WTC11 (cell line): ENCODE measurements at places on chromosomes 7 and 10.

DNA sequence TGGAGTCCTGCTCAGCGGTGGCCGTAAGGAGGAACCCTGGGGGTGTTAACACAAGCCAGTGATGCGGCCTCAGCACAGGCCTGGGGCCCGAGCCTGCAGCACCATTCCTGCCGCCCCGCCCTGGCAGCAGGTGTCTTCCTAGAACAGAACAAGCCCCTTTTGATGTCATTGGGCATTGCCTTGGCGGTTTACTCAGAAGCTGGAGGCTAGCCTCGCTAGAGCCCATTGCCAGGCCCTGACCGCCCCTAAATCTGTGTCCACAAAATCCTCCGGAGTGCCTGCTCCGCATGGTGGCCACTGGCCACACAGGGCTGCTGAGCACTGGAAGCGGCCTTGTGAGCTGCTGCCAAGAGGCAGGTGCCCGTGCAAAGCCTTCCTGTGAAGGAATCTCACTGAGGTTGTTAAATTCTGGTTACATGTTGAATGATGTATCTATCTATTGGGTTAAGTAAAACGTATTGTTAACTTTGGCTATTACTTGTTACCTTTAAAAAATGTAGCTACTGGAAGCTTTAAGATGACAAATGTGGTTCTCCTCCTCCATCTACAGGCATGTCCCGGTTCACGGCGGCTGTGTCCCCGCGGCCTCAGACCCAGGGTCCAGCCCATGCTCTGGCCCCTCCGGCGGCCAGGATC lies 1.2 kb upstream of the INPP5A start:
- DNase-seq = no peak

DNA sequence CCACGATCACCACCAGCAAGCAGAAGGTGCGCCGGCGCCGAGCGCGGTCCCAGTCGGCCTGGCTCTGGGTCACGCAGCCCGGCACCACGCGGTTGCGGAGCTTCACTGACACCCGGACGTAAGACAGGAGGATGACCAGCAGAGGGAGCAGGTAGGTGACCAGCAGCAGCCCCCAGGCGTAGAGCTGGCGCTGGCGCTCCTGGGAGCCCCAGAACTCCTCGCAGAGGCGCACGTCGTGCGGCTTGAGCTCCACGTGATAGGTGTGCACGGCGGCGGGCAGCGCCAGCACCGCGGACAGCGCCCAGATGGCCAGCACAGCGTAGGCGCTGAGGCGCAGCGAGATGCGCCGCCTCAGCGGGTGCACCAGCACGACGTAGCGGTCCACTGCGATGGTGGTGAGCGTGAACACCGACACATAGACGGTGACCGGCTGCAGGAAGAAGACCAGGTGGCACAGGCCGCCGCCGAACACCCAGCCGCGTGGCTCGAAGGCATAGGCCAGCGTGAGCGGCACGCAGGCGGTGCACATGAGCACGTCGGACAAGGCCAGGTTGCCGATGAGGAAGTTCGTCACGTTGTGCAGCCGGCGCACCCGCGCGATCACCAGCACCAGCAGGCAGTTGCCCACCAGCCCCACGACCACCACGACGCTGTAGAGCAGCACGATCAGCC lies 920 bp downstream of the PRLHR start:
- peak; percentile 94 for DNase-seq

DNA sequence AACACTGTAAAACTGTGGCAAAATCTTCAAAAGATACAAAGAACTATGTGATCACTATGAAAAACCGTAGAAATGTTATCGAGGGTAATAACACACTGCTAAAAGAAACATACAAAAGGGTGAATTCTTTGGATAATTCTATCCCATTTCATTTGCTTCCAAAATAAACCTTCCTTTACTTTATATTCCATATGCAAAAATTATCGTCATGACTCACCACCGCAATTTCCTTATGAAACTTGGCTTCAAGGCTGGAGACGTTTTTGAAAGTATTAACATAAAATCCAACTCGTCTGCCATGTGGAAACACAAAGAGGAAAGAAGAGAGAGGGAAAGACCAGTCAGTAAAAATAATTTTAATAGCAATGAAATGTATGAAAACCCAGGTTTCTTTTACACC lies 165.2 kb downstream of the AMPH start:
- no peak for DNase-seq

GRCh38 chr10:73843261-73843660 lies 31.1 kb downstream of the CAMK2G start:
- no peak for DNase-seq

GRCh38 chr10:99013885-99014284 lies 221.8 kb downstream of the HPSE2 start:
- DNase-seq = no peak

DNA sequence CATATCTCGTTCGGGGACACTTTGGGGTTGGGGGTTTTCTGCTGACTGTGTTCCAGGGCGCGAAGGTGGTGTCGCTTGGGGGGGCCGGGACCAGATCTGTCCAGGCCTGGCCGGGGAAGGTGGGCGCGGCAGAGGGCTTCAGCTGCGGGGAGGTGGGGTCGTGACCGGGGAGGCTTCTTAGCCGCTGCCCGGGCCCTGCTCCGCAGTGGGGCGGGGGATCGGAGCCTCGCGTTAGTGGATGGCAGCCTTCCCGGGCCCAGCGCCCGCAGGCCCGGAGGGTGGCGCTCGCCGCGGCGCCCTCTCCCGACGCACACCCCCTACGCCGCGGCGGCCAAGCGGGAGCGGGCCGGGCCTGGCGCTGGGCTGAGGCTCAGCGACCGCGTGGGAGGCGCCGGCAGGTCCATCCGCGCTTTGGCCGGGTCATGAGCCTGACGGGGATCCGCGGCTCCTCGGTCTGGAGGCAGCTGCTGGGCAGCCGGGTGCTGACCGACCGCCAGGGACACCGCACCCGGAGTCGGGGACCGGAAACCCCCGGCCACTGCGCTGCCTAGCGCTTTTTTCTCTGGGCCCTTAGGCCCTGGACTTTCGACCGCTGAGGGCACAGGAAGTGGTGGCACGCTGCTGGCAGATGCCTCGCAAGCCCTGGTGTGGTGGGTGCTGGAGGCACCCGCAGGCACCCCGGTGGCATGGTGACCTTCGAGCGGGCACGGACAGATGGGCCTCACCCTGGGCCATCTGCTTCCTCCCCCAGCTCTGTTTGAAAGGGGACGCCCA lies 1.2 kb downstream of the AGAP3 start:
- DNase-seq = no peak

DNA sequence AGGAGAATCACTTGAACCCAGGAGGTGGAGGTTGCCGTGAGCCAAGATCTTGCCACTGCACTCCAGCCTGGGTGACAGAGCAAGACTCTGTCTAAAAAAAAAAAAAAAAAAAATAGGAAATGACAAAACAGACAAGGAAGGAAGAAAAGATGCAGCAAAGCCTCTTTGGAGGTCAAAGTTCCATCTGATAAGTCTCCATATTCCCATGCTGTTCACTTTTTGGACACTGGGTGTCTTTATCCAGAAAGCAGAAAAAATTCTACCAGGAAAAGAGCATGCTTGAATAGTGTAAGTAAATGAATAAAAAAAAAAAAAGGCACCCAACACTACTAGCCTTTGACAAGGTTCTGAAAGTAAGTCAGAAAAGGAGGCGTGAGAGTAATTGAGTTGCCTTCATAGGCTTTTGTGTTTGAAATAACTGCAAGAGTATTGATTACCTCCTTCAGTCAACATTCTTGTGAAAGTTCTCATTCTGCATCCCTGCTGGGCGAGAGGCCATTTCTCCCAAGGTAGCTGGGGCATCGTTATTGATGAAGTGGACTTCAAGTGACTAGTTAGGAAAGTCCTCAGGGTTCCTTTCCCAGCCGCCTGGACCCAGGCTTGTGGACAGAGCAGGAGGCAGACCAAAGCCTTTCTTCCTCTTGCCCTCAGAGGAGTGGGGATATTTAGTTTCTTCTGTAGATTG lies 133.3 kb upstream of the KIF5B start:
- DNase-seq = no peak

DNA sequence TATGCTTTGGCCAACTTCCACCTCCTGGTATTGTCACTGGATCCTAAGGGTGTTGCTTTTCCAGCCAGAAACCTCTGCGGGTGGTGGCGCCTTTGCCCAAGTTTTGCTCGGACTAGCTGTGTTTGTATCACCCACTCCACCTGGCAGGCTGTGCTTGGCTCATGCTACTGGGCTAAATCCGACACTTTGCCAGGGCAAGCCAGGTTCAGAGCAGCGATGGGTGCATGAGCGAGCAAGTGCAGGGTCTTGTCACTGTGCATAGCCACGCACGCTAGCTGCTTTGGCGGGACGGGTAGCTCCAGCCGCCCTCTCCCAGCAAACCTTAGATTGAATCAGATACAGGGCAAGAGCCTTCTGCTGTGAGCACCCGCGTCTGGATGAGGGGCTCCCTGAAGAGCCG lies 737.5 kb downstream of the PCDH15 start:
- no peak for DNase-seq

GRCh38 chr10:94757916-94758315 lies 4.6 kb upstream of the CYP2C19 start:
- peak; percentile 27 for DNase-seq

DNA sequence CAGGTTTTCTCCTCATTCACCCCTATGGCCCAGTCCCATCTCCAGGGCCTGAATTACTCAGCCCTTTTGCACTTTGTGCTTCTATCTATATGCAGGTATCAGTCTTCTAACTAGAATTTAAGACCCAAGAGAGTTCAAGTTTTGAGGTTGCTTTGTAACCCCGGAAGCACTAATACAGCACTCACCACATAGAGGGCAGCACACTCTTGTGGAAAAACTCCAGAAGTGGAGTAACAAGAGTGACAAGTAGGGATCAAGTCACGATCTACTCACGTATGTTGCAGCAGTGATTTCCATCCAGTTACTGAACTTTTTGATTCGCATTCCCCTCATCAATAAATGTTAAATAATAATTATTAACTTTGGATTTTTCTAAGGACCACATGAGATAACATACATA lies 151.0 kb downstream of the CHCHD3 start:
- peak; percentile 20 for DNase-seq

- no peak for DNase-seq
Measured at GRCh38 chr7:138120140-138120827, 44.0 kb downstream of the AKR1D1 start.

GRCh38 chr7:95577137-95577536 lies 19.2 kb downstream of the PDK4 start:
- DNase-seq = peak; percentile 28

GRCh38 chr10:8224591-8224990 lies 170.1 kb downstream of the GATA3 start:
- DNase-seq = no peak

- no peak for DNase-seq
Measured at GRCh38 chr7:46559194-46559832, 638.2 kb upstream of the IGFBP3 start.

GRCh38 chr10:111113961-111114757 lies 37.3 kb downstream of the ADRA2A start:
- DNase-seq = no peak

GRCh38 chr7:80458822-80459725 lies 52.8 kb downstream of the GNAT3 start:
- DNase-seq = no peak

DNA sequence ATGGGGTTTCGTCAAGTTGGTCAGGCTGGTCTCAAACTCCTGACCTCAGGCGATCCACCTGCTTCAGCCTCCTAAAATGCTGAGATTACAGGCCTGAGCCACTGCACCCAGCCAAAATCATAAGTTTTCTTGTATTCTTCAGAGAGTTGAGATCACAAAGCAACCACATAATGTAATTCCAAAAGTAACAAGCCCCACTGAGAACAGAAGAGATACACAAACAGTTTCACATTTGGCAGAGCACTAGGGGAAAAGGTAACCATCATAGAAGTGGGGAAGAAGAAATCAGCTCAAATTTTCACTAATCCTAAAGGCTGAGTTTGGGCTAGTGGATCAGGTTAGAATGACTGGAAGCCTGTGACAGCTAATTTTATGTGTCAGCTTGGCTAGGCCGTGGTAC lies 5.4 kb upstream of the CEP41 start:
- DNase-seq = no peak

DNA sequence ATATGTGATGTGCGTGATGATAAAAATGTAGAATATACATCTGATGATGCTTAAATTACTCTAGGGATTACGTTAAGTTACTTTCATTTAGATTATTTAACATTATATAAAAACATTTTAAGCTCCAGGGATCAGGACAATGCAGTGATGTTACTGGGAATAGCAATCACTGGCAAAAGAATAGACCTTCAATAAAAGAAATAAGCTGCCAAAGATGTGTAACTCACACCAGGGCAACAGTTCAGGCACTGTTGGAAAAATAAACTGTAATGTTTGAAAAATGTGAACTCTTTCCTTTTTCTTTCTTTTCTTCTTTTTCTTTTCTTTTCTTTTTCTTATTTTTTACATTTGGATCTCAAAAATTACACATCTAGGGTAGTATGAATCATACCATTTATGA lies 131.7 kb downstream of the SEMA3D start:
- no peak for DNase-seq
